ENCODE measurements at places on chromosomes 12 and 14.

DNA sequence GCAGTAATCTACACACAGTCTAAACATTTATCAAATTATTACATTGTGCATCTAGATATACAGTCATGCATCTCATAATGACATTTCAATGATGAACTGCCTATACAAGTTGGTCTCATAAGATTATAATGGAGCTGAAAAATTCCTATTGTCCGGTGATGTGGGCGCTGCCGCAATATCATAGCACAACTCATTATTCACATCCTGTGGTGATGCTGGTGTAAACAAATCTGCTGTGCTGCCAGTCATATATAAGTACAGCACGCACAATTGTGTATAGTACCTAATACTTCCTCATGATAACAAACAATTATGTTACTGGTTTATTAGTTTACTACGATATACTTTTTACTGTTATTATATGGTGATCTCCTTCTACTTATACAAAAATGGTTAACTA is 768.8 kb upstream of the NOVA1 start:
- DNase-seq = no peak

GRCh38 chr12:89461190-89461589 is 63.4 kb downstream of the GALNT4 start:
- DNase-seq = no peak

DNA sequence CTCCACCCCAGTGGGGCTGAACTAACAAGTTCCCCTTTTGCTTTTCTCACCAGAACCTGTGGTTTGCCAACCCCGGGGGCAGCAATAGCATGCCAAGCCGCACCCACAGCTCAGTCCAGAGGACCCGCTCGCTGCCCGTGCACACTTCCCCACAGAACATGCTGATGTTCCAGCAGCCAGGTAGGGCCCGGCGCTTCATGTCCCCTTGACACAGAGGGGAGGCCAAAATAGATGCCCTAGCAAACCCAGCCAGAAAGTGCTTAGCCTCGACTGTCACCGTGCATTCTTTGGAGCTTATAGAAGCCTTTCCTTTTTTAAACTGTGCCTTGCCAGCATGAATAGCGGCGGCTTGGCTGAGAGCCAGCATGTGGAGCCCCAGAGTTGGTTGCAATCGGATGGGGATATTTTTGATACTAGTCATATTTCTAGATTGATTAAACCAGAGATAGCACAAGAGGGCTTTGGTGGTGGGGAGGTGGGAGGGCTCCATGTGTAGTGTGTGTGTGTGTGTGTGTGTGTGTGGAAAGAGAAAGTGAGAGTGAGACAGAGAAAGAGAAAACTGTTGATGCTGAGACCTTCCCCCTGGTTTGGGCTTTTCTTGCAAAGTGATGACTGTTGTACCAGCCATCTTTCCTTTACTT is 126.1 kb downstream of the GCH1 start:
- no peak for DNase-seq

GRCh38 chr12:122099856-122100255 is 21.3 kb downstream of the MLXIP start:
- DNase-seq = no peak

- no peak for DNase-seq
These were observed 30.6 kb downstream of the ITPK1 start for GRCh38 chr14:93084866-93085857.

DNA sequence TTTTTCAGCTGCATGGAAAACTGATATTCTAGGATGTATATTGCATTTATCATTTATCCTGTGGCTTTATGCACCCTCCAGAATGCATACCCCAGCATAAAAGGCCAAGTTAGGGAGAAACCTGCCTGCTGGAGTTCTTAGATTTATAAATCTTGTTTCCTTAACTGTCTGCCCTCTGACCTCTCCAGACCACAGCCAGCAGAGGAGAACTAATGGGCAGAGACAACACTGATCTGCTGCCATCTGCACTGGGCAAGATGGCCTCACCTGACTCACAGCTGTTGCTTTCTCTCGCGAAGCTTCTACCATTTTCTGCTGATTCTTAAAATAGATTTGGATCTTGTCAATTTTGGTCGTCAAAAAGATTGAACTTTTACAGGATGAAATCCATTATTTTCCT is 65.8 kb downstream of the PPP2R5C start:
- no peak for DNase-seq
